ENCODE measurements at places on chromosomes 12 and 14.
A peak's percentile ranks its signal among the peaks of the same experiment; 100 is the strongest.

DNA sequence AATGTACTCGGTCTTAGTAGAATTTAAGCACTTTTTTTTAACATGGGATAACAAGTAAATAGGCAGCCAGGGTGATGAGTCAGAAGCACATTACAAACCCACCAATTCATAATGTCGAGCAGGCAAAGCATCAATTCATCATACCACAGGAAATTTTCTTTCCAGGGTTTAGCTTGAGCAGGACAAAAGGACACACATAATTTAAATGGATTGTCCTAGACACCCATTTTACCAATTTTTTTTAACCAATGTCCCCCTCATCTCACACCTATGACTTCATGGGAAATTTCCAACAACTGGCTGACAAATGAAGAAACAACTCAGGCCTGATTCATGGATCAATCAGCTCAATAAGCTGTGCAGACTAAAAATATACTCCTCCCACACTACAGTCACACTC is 58.8 kb upstream of the FOXG1 start:
- DNase-seq: peak; percentile 86

DNA sequence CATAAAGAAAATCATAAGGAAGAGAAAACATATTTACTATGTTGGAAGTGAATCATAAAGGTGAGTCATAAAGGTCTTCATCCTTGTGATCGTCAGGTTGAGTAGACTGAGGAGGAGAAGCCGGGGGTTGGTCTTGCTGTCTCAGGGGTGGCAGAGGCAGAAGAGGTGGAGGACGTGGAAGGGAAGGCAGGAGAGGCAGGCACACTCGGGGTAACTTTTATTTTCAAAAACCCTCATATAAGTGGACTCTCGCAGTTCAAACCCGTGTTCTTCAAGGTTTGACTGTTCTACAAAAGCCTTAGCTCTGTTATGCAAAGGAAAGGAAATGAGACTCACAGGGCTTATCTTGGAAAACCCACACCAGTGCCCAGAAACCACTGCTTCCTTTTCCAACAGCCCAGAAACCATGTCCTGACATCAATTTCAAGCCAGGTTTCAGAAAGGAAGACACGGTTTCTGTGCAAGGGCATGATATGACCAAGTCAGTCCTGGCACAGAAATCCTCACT is 14.0 kb downstream of the SMCO2 start:
- DNase-seq: peak; percentile 21

DNA sequence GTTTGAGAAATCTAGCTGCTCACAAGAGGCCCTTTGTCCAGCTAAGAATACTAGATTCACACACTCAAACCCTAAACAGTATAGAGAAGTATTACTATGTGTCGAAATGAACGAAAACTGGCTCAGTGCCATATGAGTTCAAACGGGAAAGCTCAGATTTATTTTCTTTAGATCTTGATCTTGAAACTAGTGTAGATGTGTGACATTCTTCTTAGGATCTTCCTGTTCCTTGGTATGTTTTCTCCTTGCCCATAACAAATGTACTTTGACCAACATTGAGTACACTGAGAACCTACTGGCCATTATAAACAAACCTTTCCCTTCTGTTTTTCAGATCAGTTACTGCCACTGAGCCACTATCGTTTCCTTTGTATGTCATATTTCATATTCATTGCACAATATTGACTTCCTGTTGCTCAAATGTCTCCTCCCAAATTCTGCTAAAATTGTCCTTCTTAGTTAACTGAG is 21.3 kb downstream of the MYBPC1 start:
- DNase-seq: peak; percentile 5

DNA sequence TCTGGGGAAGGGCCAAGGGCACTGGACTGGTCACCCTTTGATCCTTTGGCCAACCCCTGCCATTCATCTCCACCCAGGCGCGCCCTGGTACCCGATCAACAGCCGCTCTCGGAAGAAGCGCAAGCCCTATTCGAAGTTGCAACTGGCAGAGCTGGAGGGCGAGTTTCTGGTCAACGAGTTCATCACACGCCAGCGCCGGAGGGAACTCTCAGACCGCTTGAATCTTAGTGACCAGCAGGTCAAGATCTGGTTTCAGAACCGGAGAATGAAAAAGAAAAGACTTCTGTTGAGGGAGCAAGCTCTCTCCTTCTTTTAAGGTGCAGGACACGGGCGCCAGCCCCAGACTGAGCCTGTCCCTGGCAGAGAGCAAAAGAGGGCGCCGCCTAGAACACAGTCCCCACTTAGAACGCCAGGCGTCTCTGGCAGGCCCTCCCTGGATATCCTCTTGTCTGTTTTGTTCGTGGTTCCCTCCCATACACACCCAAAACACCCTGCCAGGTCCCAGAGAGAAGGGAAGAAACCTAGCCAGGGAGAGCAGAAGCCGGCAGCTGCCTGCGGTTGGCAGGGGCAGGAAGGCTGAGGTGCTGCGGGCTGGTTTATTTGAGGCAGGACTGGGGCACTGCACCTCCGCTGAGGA is 1.7 kb downstream of the HOXC12 start:
- no peak for DNase-seq

- peak; percentile 89 for DNase-seq
Measured at GRCh38 chr14:56339855-56340701, 221.9 kb downstream of the PELI2 start.

DNA sequence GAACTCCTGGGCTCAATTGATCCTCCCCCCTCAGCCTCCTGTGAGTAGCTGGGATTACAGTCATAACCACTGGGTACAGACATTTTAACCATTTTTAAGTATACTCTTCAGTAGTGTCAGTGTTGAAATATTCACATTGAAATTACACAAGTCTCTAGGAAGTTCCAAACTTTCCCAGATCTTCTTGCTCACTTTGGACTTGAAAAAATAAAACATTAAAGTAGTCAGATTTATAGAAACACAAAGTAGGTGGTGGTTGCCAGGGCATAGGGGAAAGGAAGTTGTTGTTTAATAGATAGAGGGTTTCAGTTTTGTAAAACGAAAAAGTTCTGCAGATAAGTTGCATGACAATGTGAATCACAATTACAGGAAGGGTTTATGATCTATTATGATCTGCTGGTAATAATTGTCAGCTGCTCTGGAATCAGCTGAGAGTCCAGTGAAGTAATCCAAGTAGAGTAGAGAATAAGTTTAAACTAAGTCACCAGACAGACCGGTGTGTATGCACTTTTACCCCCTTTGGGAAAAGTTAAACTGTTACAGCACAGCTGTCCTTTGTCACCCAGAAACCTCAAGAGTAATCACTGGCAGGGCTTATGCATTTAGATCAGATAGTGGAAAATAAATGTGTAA is 27.4 kb downstream of the PCNX1 start:
- peak; percentile 16 for DNase-seq

DNA sequence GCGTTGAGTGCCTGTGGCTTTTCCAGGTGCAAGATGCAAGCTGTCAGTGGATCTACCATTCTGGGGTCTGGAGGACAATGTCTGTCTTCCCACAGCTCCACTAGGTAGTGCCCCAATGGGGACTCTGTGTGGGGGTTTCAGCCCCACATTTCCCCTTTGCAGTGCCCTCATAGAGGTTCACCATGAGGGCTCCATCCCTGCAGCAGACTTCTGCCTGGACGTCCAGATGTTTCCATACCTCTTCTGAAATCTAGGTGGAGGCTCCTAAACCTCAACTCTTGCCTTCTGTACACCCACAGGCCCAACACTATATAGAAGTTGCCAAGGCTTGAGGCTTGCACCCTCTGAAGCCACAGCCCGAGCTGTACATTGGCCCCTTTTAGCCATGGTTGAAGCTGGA is 52.9 kb downstream of the PRKCH start:
- DNase-seq: no peak

DNA sequence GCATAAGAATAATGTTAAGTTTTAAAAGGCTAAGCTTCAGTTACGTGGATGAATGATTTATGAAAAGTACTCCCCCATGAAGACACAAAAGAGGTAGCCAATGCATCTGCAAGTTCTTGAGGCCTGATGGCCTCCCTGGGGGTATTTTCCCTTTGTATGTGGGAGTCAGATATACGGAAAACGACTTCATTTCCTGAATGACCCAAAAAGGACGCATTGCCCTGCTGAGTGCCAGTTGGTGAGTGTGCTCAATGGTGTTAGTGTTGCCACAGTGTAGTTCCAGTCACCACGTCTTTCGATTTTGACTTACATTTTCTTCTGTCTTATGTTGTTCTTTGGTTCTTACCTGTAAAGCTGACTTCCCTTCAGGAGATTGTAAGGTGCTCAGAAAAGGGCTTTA is 8.0 kb downstream of the ETV6 start:
- no peak for DNase-seq

DNA sequence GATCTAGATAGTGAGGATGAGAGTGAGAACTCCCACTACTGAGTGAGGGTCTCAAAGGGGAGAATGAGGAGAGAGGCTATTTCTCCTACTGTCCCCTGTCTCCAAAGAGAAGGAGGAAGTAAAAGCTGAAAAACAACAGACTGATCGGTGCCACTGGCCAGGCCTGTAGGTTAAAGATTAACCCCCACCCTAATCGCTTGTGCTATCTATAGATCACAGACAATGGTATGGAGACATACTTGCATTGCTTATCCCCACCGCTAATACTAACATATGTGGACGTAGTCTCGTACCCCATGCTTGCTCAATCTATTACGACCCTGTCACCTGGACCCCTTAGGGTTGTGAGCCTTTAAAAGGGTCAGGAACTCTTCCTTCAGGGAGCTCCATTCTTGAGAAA is 777.9 kb upstream of the TMEM132C start:
- DNase-seq: no peak

- DNase-seq: peak; percentile 57
Measured at GRCh38 chr12:71662849-71663560, 643 bp downstream of the ZFC3H1 start.

DNA sequence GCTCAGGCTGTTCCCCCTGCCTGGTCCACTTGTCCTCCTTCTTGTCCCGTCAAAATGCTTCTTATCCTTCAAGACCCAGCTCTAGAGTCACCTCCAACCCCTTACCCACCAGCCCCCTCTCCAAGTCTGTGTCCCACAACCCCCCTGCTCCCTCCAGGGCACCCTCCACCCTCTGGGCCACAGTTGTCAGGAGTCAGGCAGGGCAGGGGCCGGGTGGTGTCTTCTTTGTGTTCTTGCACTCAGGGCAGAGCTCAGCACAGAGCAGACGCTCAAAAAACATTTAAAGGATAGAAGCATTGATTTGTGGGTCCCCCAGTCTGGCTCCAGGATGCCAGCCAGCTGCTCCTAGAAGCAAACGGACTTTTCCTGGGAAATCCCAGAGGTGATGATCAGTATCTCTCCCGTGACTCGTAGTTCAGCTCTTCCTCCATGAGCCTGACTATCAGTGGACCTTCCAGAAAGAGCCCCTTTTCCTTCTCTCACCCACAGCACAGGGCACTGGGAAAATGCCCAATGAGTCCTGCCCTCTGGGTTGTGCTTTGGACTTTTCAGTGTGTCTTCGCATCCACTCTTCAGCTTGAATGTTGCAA is 17.2 kb upstream of the BDKRB1 start:
- DNase-seq: no peak

GRCh38 chr14:100131181-100131580 is 28.3 kb downstream of the DEGS2 start:
- no peak for DNase-seq

DNA sequence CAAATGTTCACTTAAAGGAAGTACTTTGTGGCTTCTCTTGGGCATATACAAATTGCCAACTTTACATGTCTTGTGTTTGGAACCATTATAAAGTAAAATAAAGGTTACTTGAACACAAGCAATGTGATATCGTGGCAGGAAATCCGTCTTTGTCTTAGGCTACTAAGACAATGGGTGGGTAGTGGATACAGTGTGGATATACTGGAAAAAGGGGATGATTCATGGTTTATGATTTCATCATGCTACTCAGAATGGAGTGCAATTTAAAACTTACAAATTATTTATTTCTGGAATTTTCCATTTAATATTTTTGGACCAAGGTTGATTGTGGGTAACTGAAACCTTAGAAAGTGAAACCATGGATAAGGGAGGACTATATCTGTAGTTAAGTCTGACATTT is 48.4 kb downstream of the MYRFL start:
- no peak for DNase-seq

GRCh38 chr12:30840715-30841114 is 85.8 kb upstream of the TSPAN11 start:
- no peak for DNase-seq

GRCh38 chr14:69937367-69938081 is 58.3 kb downstream of the SMOC1 start:
- peak; percentile 10 for DNase-seq

GRCh38 chr12:76549131-76549530 is 10.4 kb downstream of the OSBPL8 start:
- peak; percentile 55 for DNase-seq

GRCh38 chr12:103696101-103696500 is 109.0 kb downstream of the STAB2 start:
- no peak for DNase-seq

DNA sequence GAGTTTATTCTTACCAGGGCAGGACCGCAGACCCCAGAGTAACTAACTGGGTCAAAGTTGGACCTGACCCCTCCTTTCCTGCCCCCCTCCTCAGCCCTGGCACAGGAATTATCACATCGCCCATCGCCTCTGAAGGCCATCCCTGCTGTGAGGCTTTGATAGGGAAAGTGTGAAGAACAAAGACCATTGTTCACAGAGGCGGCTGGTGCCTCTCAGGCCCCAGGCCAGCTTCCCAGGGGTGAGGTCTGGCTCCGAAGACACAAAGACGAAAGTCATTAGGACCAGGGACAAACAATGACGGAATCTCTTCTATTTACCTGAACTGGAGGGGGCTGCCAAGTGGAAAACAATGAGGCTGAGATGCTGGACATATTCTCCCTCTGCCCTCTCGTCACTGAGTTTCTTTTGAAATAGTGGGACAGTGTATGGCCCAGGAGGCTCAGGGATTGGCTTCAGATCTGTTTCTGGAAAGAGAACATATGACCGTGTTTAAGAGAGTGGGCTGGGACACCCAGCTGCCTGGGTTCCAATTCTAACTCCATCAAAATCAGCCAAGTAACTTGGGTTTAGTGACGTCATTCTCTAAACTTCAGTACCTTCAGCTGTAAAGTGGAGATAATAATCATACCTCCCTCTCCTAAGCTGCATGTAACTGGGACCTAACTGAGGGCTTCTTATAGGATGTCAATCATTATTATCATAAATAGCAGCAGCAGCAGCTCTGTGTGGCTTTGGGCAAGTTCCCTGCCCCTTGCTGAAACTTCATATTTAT is 769.4 kb downstream of the MED13L start:
- DNase-seq: no peak

DNA sequence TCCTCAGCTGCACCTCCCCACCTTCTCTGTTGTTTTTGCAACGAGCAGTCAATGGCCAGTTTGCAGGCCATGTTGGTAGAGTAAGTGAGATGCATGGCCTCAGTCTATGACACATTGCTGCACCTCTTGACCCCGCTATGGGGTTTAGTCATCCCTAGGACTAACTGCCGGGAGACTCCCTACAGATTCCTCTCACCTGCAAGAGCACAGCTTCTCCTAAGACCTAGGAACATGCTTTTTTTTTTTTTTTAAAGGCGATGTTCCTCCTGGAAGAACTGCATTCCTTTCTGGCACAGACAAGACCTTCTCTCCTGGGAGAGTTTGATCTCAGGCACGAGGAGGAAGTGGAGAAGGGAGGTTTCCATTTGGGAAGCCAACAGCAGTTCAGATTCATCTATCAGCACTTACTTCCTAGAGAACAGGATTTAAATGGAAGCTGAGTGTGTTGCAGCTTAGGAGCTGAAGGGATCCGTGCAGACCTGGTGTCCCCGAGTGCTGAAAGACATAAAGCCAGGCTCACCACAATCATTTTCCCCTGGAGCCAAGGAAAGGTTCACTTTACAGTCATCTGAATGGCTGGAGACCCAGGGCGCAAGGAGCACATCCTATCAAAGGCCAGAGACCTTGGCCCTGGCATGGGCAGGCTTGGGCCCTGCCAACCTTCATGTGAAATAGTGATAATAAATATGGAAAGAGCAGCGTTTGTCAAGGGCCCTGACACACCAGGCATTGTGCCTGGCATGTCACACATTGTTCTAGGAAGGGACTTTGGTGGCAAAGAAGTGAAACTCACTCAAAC is 104.1 kb downstream of the LGMN start:
- DNase-seq: peak; percentile 52

Measured in astrocyte of the spinal cord (primary cell).